ENCODE measurements at places on chromosomes 11 and 22. TPM values are rescaled to one million over a fixed set of nuclear protein-coding genes. Genes with fewer than 3 reads are reported as not detected.

GRCh38 chr11:117476531-117477142, 149.0 kb downstream of the CEP164 start:
- DNase-seq, result no peak

The FUT4 gene
- total RNA-seq, result 5.3 TPM

DNA sequence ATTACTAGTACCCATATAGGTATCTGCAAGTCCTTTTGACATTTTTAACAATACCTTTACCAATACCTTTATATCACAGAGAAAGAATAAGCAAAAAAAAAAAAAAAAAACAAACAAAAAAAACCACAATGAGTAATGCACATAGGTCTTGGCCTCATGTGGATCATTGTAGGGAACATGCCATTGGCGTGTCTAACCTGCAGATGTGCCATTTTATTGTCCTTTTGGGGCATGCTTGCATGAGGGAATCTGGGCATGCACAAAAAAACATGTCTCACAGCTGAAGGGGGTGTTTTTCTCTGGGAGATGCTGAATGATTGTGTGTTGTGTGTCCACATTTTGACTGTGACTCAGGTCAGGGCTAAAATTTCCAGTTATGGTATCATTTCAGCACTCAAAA, 361.6 kb downstream of the GUCY1A2 start:
- no peak for DNase-seq

DNA sequence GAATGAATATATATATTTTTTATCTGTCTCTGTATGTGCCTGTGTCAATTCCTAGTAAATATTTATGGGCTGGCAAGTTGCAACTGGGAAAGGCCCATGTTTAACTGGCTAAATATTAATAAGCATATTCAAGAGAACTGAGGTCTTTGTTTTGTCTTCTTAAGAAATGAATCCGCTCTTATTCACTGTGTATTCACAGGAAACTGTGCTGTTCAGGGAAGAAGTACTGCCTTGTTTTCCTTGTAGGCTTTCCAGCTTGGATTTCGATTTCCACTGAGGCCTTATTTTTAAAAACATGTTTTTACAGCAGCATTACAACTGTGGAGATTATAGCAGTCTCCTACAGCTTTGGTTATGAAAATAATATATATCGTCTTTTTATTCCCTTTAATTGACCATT, 64.7 kb downstream of the LDLRAD3 start:
- DNase-seq, result no peak
